Frontal cortex (tissue), 4 donors: ENCODE measurements at places on chromosomes 5 and 9. TPM values are rescaled to one million over a fixed set of nuclear protein-coding genes. Genes with fewer than 3 reads are reported as not detected.

GRCh38 chr9:134895097-134895496 lies 14.5 kb downstream of the FCN2 start:
- no peak for DNase-seq

DNA sequence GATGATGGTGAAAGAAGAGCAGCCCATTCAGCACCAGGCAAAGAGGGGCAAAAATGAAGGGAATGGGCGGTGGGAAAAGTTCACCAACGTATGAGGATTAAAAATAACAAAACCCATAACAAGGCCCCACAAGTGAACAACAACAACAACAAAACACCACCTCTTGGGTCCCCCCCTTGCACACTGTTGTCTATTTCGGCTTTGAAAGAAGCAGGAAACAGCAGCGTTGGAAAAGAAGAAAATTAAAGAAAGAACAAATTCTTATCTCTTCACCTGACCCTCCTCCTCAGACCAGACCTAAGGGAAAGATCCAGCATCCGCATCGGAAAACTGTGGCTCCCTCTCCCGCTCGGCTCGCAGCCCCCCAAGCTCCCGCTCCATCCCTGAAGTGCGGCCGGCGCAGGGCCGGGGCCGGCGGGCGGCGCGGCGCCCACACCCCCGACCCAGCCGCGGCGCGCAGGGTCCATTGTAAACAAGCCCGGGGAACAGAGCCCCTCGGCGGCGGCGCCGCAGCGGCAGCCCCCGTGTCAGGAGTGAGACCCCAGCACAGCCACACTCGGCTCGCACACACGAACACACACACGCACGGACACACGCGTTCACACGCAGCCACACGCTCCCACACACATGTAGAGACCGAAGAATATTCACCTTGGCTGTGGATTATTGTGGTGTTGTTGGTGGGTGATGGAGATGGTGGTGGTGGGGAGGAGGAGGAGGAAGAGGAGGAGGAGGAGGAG lies 535 bp downstream of the RFX3 start:
- no peak for DNase-seq

GRCh38 chr5:174305241-174305681 lies 259.8 kb downstream of the NSG2 start:
- DNase-seq, result no peak

DNA sequence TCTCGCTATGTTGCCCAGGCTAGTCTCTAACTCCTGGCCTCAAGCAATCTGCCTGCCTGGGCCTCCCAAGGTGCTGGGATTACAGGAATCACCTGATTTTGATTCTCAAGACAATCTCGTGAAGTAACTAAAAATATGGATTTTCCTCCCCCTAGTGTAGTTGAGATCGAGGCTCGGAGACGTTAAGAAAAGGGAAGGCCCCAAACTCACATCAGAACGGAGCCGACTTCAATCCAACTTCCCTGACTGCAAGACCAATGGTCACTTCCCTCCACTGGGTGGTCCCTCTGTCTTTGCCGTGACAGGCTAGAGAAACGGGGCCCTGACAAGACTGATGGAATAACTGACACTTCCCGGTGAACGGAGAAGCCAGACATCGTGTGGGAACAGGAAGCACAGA lies 28.3 kb downstream of the BARHL1 start:
- DNase-seq, result no peak

GRCh38 chr5:56207537-56207936 lies 25.6 kb downstream of the ANKRD55 start:
- no peak for DNase-seq

DNA sequence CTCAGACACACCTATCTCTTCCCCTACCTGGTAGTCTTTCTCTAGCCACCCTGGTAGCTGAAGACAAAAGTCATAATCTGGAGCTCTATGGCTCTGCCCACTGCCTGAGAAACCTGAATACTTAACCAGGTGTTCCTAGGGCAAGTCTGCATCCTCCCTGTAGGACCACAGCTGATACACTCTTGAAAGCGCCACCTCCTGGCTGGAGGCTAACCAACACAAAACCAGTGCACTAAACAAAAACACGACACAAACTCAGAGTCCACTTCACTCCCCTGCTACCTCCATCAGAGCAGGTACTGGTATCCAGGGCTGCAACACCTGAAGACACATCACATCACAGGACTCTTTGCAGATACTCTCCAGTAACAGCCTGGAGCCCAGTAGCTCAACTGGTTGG lies 84.6 kb upstream of the ANXA1 start:
- DNase-seq, result no peak

DNA sequence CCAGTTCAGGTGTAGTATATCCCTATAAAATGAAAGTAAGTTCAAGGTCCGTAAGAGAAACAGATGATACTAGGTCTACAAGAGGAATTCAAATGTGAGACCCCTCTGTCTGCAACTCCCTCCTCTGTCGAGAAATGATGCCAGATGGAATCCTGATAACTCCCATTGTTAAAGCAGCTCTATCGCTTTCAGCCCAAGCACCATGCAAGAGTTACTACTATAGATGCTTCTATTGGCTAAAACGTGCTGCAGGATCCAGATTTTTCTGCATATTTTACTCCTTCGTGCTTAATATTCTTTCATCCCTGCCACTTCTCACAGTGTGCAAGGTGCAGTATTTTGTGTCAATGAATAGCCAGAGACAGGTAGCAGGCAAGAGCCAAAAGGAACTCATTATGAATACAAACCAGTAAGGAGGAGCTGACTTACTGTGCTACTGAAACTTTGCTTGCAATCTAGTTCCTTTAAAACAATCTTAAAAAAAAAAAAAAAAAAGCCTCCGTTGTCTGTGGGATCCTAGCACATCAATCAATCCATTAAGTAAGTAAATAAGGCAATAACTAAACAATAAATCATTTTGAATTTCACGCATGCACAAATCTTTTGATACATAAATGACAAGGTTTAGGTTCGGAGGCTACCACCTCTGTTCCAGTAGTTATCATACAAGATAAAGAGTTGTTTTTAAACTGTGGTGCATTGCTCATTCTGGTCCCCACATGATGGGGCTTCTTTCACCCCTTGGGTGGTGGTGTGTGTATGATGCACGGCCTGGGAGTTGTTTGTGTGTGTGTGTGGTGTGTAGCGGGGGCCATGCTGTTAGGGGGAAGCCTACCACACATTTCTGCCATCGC lies 151.1 kb upstream of the MPDZ start:
- no peak for DNase-seq

GRCh38 chr5:110823571-110823970 lies 84.8 kb downstream of the SLC25A46 start:
- no peak for DNase-seq

DNA sequence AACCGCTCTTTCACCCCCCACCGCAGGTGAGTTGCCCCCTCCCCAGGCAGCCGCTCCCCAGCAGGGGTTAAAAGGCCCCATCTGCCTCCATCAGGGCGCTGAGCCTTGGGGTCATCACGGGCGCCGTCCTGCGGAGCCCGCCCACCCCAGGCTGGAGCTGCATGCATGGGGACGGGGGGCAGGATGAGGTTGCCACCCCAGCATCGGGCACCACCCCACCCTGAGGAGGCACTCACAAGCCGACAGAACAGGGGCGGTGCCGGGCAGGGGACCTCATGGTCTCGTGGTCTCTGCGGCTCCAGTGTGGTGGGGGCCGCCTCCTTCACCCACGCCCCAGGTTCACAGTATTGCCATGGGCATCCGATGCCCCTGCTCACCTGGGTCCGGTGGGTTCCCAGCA lies 16.5 kb downstream of the PTGES start:
- no peak for DNase-seq

DNA sequence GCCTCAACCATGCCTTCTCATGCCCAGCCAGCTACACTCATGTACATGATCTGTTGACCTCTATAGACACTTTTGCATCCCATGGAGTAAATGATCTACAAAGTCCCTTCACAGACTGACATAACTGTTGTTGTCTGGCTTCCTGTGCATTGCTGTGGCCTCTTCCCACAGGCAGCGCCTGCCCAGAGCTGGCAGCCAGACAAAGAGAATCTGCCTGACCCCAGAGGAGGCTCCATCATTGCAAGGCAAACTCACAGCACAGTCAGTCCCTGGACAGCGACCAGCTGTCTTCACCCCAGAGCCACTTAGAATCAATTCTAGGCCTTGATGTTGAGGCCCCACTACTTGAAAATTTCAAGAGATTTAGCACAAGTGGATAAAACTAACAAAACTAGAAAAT lies 65.5 kb downstream of the INSYN2B start:
- DNase-seq, result no peak

GRCh38 chr9:134190232-134191121 lies 26.1 kb upstream of the RNU6ATAC start:
- DNase-seq, result no peak

GRCh38 chr5:134490255-134490924 lies 35.1 kb upstream of the JADE2 start:
- no peak for DNase-seq

The HACD4 gene
- total RNA-seq, result 0.41 TPM

The CRB2 gene
- total RNA-seq, result 2.4 TPM

The KYAT1 gene
- 9.8 TPM for total RNA-seq
